ENCODE measurements at places on chromosomes 7 and 10.

- DNase-seq: no peak
Observed at GRCh38 chr10:20105931-20106330, 289.7 kb downstream of the PLXDC2 start.

- no peak for DNase-seq
Observed at GRCh38 chr10:76218035-76218434, 786.6 kb downstream of the LRMDA start.

DNA sequence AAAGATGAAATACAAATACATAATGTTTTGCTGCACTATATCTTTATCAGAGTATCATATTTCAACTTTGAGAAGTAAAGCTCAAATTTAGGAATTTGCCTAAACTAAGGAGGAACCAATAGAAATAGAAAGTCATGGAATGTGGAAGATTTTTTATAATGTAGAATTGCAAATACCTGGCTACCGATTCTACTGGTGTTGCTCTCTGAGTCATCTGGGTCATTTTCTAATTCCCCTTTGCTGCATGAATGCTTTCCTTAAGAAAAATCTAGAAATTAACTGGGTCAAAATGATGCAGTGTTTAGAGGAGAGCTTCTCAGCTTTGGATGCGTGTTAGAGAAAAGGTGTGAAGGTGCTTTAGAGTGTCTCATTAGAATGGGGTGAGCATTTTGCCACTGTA, 568.9 kb upstream of the ANKRD30A start:
- no peak for DNase-seq

GRCh38 chr7:154744256-154744860, 258.6 kb downstream of the PAXIP1 start:
- DNase-seq: peak; percentile 1

- no peak for DNase-seq
Observed at GRCh38 chr7:64314566-64314965, 805 bp downstream of the ZNF736 start.

- no peak for DNase-seq
Observed at GRCh38 chr7:109003742-109004141, 434.1 kb downstream of the DNAJB9 start.

DNA sequence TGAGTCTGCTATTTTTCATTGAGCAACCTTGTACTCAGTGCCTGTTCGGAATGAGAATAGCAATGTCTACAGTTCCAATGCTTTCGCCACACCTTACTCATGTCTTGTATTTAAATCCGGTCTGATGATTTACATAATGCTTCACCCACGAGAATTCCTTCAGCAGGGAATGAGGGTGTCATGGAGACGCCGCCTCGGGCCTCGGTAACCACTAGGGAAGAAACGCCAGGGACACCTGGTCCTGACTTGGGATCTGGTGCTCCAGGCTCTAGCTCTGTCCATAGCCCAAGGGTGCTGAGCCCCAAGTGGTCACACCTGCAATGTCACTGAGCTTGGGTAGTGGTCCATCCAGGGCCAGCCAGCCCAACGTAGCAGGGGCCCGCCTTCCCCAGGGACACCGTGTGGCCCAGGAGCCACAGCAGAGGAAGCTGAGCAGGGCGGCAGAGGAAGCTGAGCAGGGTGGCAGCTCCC, 37.4 kb downstream of the PRKAG2 start:
- DNase-seq: no peak

DNA sequence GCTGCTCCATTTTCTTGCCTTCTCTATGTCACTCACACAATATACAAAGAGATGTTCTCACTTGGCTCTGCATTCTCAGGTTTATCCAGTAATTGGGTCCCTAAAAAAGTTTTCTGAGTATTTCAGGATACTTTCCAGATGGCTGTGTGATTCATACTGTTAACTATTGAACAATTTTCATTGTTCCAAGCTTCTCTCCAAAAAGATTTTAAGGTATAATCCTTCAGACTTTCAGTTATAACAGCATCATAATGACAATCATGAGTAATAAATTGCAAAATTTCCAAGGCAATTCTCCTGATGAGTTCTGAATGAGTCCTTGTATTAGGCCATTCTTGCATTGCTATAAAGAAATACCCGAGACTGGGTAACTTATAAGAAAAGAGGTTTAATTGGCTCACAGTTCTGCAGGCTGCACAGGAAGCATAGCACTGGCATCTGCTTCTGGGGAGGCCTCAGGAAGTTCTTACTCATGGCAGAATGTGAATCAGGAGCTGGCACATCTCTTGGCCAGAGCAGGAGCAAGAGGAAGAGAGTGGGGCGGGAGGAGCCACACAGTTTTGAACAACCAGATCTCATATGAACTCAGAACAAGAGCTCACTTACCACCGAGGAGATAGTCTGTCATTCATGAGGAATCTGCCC, 148.1 kb downstream of the SLC16A9 start:
- DNase-seq: no peak

DNA sequence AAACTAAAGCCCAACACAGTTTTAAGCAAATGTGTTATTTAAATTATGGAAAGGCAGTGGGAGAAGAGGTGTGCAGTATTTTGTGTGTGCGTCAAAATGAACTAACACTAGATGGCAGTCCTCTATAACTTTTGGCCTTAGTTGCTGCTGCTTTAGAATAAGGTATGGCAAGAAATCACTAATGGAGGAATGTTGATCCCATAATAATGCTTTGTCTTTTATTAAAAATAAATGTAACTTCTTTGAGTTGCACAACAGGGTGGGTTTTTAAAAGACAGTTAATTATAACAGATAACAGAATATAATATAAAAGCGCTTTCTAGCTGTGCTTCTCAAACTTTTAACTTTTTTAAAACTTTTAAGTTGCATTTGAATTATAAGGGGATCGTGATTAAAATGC, 56.4 kb downstream of the BBS9 start:
- DNase-seq: no peak

- no peak for DNase-seq
Observed at GRCh38 chr10:52668024-52668423, 104.6 kb downstream of the MBL2 start.

DNA sequence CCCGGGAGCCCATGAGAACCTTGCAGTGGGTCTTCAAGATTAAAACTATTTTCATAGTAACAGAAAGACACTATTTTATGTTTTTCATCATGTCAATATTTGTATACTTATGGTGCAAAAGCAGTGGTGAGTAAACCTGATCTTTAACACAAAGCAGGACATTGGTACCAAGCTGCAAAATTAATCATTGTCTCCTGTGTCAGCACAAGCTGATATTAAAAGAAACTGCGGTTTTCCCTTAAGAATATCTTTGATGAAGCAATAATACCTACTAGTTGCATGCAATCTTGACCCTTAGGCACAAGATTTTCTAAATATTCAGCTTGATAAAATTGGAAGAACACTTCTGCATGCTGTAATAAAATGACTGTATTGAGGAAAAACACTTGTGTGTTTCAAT, 121.7 kb downstream of the MDFIC start:
- no peak for DNase-seq

DNA sequence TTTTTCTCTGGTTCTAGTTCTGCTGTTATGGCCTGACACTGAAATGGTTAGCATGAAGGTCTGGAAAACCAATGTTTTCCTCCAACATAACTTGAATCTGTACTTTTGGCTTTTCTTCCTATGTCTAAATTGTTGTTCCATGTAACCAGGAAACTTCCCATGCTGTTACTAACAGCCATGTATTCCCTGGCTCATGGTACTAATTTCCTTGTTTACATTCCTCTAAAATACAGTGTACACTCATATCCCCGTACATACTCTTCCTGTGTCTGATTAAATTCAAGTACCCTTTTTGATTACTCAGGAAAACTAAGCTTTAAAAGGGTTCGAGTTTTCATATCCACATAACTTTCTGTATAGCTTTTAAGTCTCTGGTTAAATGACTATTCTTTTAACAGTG, 12.3 kb upstream of the ACSM6 start:
- no peak for DNase-seq

- DNase-seq: no peak
Observed at GRCh38 chr7:112905950-112906349, 115.8 kb upstream of the TMEM168 start.

GRCh38 chr7:133633055-133633454, 380.2 kb downstream of the EXOC4 start:
- DNase-seq: no peak

- DNase-seq: no peak
Observed at GRCh38 chr10:20240643-20241042, 424.4 kb downstream of the PLXDC2 start.

DNA sequence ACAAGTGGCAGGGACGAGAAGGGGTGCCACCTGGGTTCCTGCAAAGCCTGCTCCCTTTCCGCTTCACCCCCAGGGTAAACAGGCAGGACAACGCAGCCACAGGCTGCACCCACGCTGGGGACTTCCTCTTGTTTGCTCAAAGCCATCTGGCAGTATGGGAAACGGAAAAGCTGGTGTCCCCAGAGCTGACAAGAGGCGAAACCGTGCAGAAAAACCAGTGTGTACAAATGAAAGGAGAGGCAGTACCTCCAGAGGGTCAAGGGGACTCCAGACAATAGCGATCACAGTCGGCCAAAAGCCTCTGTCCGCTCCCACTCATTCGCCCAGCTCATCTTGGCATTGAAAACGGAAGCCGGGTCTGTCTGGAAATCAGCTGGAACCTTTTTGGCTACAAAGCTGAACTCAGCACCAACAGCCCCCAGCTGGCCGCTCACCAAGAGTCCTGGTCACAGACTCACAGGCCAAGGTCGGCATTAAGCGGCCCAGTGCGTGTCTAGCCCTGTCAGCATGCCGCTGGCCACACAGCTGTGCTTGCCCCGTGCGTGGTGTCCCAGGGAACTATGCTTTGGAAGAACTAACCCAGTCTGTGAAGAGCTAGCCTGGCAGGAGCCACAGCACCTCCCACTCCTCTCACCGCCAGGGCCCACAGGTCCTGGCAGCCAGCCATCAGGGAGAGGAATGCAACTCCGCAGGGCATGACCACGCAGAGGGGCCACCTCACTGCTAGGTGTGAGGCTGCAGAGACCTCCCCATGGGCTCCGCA, 10.4 kb downstream of the TNS3 start:
- no peak for DNase-seq

GRCh38 chr7:24917510-24918239, 62.3 kb downstream of the OSBPL3 start:
- no peak for DNase-seq

GRCh38 chr10:97826892-97827291, 22.8 kb upstream of the GOLGA7B start:
- no peak for DNase-seq

DNA sequence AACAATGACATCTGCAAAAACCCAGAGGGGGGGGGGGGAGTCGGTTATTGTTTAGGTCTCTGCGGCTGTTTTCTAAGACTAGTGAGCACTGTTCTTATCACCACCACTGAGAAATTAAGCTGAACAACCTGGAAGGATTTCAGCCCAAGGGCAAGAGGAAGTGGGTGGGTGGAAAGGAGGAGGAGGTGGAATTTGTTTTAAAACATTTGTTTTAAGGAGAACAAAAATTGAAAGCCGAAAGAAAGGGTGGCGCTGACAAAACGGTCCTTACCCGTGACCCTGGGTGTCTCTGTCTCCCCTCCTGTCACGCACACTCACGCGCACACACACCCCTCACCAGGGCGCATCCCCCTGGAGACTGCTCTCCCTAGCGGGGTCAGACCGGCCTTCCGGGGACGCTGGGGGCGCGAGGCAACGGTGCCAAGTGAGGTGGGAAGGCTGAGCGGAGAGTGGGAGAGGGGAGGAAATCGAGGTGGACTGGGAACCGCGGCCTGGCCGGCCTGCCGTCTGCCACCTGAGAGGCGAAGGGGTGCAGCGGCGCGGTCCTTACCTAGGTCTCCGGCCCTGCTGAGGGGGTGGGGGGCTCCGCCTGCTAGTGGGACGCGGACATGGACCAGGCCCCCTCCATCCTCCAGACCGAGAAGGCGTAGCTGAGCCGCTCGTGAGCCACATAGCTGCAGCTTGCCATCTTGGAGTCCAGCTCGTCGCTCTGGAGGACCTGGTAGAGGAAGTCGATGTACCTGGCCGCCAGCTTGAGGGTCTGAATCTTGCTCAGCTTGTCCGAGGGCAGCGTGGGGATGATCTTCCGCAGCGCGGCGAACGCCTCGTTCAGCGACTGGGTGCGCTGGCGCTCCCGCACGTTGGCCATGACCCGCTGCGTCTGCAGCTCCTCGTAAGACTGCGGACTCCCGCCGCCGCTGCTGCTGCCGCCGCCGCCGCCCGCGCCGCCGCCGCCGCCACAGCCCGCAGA, 1.0 kb downstream of the TWIST1 start:
- no peak for DNase-seq

DNA sequence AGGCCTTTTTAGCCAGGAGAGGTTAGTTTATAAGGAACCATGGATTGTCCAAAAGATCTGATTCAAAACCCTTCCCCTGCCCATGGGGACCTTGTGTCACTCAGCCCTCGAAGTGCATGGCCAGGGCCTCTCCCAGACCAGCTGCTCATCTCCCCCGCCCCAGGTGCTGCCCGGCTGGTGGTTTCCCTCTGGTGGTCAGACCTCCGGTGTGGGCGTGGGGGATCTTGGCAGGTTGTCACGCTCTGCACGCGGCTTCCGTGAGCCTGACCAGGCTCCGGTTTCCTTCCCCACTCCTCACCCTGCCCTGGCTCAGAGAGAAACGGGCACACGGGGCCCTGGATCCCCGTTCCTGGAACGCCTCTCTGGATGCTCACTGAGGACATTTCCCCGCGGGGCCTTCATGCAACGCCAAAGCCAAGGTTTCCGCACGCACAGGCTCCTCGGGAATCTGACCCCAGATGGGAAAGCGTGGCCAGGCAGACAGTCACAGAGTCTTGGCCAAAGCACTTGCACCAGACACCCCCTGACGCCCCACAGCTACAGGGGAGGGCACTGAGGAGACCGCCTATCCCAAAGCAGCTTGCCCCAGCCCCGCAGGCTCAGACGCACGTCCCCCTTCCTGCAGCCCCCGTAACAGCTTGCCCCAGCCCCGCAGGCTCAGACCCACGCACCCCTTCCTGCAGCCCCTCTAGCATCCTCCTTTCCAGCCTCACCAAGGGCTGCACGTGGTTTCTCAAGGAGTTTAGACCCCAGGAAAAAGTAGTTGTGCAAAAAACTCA, 7.8 kb upstream of the DIP2C start:
- no peak for DNase-seq

GRCh38 chr7:135769005-135769802, 20.6 kb upstream of the FAM180A start:
- DNase-seq: no peak

DNA sequence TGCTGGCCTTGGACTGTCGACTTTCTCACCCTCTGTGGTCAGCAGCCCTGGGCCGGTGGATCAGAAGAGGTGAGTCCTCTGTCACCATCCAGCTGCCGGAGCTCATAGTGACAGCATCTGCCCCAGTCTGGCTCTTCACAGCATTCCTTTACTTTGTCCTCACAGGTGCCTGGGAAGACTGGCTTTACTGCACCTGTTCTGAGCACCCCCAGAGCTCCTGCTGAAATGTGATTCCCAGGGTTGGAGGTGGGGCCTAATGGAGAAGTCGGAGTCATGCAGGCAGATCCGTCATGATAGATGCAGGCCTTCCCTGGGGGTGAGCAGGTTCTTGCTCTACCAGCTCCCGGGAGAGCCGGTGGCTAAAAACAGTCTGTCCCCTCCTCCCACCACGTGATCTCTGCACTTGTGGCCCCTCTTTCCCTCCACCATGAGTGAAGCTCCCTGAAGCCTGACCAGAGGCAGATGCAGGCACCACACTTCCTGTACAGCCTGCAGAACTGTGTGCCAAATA, 171.5 kb downstream of the ZMYND11 start:
- no peak for DNase-seq

- DNase-seq: no peak
Observed at GRCh38 chr10:49690698-49691356, 11.4 kb downstream of the C10orf53 start.

GRCh38 chr7:134721171-134721570, 58.3 kb upstream of the CALD1 start:
- no peak for DNase-seq

- no peak for DNase-seq
Observed at GRCh38 chr10:13276749-13277365, 23.0 kb downstream of the PHYH start.

- DNase-seq: no peak
Observed at GRCh38 chr7:155358066-155358947, 60.6 kb downstream of the INSIG1 start.
